ENCODE measurements at places on chromosomes 2 and 18. TPM values are rescaled to one million over a fixed set of nuclear protein-coding genes. Genes with fewer than 3 reads are reported as not detected.

Gene MC4R
- total RNA-seq = not detected

Gene ZC3H6
- total RNA-seq = 12.1 TPM

Gene HOXD9
- total RNA-seq = 1.1 TPM

Gene RBM43
- 7.1 TPM for total RNA-seq

Gene CD8B2
- total RNA-seq = not detected

Gene TFPI
- 89.7 TPM for total RNA-seq

Gene LRP2
- total RNA-seq = 54.2 TPM

Gene GMCL1
- 18.6 TPM for total RNA-seq

Gene DSG4
- total RNA-seq = 0.09 TPM

Gene DSG1
- 0.09 TPM for total RNA-seq

Gene TEX44
- total RNA-seq = not detected

Gene POTEJ
- not detected for total RNA-seq

Gene L3MBTL4
- total RNA-seq = 15.9 TPM

Gene NEURL3
- total RNA-seq = not detected

Gene CDH2
- total RNA-seq = 45.0 TPM

Gene TCF23
- total RNA-seq = 0.04 TPM

Gene SPHKAP
- not detected for total RNA-seq

Gene SP9
- 1.4 TPM for total RNA-seq

Gene MATN3
- 2.1 TPM for total RNA-seq

Gene CROCC2
- 0.32 TPM for total RNA-seq

Gene VIL1
- total RNA-seq = 0.54 TPM

Gene TRIM43
- not detected for total RNA-seq

Gene TRIM54
- total RNA-seq = 0.47 TPM

Gene ADD2
- 1.3 TPM for total RNA-seq

Gene HAAO
- 23.3 TPM for total RNA-seq

Gene G6PC2
- total RNA-seq = not detected

Gene ZRANB3
- 15.2 TPM for total RNA-seq

Gene SYT4
- total RNA-seq = 1.0 TPM

Gene MEP1B
- total RNA-seq = 0.18 TPM

Gene GALNT14
- 2.2 TPM for total RNA-seq

Gene ASB18
- not detected for total RNA-seq

Gene SLC4A5
- 9.3 TPM for total RNA-seq

Gene SERPINB8
- 5.6 TPM for total RNA-seq

Measured in mesothelial cell of epicardium (in vitro differentiated cells).